Brain pericyte (primary cell): ENCODE measurements at places on chromosomes 4 and X.

GRCh38 chrX:45172890-45173289 is 27.8 kb downstream of the DIPK2B start:
- DNase-seq = no peak

DNA sequence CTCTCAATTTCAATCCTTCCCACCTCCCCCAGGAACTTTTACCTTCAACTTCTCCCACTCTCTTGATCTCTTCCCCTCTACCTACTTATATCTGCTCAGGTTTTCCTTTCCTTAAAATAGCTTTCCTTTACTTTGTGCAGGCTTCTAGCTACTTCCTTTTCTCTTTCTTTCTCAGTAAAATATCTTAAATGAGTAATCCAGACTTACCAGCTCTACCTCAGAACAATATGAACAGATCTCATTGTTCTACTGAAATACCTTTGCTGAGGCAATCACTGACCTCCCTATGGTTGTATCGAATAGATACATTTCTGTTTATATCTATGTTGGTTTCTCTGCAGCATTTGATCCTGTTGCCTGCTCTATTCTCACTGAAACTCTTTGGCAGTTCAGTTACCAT is 86.7 kb upstream of the WDR44 start:
- DNase-seq = no peak

DNA sequence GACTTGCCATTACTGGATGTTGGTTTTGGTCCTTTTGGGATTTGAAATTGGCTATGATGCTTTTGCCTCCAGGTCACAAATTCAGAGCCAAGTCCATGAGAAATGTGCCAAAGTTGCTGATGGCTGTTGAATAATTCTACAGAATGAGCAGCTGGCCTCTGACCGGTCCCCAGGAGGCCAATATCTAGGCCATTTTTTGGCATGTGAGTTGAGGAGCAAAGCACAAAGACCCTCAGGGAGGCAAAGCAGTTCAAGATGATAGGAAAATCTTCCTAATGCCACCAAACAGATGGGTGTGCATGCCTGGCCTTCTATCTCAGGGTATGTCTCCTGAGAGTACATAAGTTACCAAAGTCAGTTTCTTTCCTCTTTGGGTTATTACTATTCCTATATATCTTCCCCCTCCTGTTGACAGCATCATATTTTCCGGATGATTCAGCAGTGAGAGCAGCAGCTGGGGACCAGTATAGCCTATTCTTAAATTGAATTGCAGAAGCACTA is 44.4 kb downstream of the SEL1L3 start:
- no peak for DNase-seq

GRCh38 chr4:135598151-135598550 is 1396.6 kb upstream of the PABPC4L start:
- no peak for DNase-seq

DNA sequence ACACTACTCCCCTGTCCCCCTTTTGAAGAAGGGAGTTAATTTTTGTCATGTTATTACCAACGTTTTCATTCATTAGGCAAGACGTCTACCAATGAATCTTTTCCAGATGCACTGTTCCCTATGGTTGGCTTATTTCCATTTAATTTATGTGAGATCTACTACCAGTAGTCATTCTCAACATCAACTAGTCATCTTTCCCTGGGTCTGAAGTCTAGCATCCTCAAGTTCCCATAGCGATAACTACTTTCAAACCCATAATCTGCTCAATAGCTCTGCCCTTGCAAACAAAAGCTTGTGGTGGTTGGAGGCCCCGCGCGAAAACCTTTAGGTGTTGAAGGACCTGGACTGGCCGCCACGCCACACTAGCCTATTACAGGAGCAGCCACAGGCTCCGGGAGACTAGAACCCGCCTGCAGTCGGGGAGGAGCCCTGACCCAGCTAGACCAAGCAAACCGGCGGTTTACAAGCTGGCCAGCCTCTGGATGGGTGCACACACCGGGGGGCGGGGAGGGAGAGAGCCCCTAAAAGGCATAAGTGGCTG is 746 bp downstream of the PPAT start:
- no peak for DNase-seq

- no peak for DNase-seq
Measured at GRCh38 chr4:11312389-11312788, 116.3 kb downstream of the HS3ST1 start.

DNA sequence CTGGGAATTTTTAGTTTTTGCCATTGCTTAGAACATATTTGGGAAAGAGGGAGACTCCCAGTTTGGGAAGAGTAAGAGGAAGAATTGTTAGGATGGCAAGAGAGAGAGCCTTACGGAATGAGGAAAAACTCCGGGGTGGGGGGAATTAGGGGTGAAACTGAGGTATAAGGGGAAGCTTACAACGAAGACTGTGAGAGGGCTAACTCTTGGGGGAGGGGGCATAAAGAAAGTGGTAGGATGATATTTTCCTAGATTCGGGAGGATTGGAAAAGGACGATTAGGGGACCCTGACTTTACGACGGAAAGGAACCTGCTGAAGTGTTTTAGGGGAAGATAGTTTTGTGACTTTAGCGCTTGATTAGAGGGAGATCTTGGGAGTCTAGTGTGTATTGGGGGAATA is 86.2 kb upstream of the HPRT1 start:
- DNase-seq = no peak

DNA sequence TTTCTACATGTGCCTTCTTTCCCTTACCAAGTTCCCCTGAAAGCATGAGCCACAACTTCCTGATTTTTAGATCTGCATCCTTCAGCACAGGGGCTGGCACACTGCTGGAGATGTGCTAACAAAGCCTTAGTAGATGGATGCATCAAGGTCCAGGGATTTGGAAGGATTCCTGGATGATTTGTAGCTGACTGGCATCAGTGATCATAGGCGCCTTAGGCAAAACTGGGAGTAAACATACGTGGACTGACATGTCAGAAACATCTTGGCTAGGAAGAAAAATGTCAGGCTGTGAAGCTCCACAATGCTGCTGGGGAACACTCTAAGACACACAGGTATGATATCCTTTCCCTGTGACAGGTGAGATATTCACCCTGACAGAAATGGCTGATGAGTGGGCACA is 156.4 kb downstream of the AMELX start:
- DNase-seq = no peak

GRCh38 chr4:77074381-77074831 is 1.4 kb downstream of the CCNI start:
- DNase-seq = no peak

- DNase-seq = no peak
Measured at GRCh38 chr4:66048861-66049260, 378.6 kb upstream of the EPHA5 start.

DNA sequence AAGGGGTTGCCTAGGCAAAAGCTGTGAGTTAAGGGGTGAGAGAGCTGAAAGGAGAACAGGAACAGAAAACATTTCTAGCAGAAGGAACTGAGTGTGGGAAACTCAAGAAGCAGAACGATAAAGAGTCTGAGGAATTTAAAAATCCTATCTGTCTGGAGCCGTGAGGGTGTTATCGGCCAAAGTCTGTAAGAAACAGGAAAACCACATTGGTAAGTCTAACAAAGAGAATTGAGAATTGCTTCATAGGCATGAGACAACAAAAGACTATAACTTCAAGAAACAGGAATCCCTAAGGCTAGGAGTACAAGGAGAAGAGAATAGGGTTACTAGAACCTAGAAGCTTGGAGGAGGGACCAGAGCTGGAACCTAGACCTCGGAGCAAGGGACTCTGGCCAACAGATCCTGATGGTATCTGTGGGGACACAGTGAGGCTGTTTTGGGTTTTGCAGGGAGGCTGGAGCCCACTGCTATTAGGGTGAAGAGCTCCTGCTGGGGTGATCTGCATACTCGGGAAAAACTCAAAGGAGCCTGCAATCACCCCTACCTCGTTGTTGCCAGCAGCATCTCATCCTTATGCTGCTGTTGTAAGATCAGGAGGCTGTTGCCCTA is 175.6 kb downstream of the FBXO8 start:
- DNase-seq = no peak

DNA sequence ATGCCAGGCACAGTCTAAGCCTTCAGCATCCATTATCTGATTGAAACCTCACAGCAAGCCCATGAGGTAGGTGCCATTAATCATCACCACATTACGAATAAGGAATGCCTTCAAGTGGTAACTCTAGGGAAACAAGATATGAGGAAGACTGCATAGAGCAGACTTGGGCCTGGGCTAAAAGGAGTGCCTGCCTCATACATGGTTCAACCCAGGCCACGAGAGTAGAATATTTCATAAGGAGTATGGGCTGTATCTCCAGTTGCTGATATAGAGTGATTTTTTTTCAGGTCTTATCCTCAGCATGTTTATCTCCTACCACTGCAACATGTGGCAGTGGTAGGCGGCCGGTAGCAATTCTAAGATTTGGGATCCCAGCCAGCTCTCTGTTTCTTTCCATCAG is 51.7 kb downstream of the ATP11C start:
- DNase-seq = no peak

DNA sequence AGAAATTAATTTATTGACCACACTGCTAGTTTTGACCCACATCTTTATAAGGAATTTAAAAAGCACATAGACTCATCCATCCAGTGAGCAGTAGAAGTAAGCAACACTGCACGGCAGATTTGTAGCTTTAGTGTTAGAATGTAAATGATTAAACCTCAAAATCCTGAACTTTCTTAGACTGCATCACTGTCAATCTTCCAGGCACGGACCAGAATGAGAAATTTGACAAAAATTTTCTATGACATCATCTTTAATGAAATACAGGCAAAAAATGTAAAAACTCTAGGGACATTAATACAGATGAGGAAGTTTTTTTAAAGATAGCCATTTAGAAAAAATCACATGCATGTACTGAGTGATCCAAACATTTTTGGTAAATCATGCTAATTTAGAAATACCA is 29.2 kb downstream of the NLGN4X start:
- DNase-seq = no peak

- no peak for DNase-seq
Measured at GRCh38 chrX:124737771-124738170, 391.4 kb downstream of the SH2D1A start.

DNA sequence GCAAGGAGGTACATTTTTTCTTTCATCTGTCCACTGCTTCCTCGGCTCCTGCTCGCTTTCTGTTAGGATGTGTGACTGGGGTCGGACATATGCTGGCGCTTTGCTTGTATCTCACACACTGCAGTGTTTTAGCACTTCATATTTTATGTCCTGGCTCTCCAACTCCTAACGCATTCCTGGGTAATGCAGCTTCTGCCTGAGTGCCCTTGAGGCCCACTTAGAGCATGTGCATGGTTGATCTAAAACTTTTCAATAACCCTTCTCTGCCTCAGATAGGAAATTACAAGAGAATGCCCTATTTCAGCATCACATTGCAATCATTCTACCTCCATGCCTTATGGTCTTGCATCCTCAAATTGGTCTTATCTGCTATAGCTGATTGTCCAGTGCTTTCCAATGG is 65.3 kb downstream of the NEIL3 start:
- no peak for DNase-seq

GRCh38 chrX:105464618-105465017 is 244.1 kb upstream of the TEX13A start:
- DNase-seq = no peak

DNA sequence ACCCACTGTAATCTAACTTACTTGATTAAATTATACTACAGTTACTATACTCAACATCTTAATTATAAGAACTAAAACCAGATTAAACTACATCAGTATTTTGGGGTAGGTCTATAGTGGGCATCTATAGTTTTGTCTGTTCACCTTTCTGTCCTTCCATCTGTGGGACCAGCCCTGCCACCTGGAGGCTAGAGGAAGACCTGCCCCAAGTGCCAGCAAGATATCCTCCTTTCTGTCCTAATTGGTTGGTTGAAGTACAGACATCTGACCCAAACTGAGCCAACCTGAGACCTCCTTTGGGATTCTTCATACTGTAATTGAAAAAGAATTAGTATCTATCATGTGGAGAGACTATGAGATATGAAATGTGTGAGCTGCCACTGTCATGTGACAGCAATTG is 172.2 kb upstream of the TLL1 start:
- no peak for DNase-seq

- no peak for DNase-seq
Measured at GRCh38 chr4:154490583-154491340, 837 bp downstream of the DCHS2 start.

DNA sequence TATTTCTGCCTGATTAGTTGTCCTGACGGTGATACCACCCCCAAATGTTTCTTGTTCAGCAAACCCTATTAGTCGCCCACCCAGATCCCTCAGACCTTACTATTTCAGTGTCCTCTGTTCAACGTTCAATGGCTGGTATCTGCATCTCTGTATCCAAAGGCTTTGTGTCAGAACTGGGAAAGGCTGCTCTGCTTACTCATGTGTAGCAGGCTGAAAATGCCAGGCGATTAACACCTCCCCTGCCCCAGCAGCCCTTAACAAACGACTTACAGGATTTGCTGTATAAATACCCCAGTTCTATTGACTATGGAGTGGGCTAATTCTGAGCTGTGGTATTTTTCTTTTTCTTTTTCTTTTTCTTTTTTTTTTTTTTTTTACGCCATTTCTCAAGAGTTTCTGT is 415.0 kb downstream of the ZNF674 start:
- DNase-seq = no peak

GRCh38 chr4:90689739-90690138 is 562.5 kb downstream of the CCSER1 start:
- no peak for DNase-seq

DNA sequence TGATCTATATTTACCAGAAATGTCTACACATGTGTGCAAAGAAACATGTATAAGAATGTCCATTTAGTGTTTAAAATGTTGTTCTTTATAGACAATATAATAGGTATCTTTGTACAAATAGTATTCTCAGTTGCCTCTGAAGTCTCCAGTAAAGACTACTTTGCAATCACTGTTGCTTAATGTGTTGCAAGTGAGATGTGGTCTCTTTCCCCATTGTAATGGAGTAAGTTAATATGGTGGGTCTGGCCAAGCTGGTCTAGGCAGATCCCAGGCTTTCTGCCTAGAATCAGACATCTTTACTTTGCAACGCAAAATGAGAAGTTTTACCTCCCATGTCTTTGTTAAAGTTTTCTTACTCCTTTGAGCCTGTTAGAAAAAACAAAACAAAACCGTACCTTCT is 144.8 kb downstream of the GABRA3 start:
- DNase-seq = no peak

GRCh38 chr4:172489861-172490260 is 676.7 kb downstream of the GALNTL6 start:
- no peak for DNase-seq

DNA sequence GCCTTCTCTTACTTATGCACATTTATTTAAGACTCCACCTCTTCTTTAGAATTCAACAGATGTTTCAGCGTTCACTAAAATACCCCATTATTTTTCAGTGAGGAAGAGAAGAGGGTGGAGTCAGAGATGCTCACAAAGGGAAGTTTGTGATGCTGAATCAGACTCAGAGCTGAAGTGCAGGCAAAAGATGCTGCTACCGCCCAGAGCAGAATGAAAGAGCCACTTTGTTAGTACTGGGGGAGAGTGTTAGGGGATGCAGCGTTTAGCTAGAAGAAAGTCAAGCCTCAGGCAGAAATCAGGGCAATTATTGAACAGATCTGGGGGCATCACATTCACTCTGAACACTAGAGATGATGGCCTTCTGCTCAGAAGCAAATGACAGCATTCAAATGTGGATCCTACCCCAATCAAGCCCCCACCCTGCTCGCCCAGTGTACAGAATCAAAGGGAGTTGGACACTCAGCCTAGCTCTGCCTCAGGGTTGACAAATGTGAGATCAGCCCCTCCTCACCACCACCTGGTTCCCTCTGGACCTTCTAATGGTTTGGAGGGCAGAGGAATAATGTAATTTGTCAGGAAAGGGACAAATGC is 138.3 kb downstream of the UNC5C start:
- no peak for DNase-seq

- DNase-seq = no peak
Measured at GRCh38 chrX:86946569-86946968, 571.0 kb upstream of the KLHL4 start.
